Stimulated activated CD8-positive, alpha-beta memory T cell treated with anti-CD3 and anti-CD28 coated beads, Interleukin-7, amount 100 ng/mL, for 24 hours (primary cell): ENCODE measurements at places on chromosomes 7 and 10.

- no peak for DNase-seq
These were observed 23.7 kb upstream of the CDH23 start for GRCh38 chr10:71372882-71373495.

GRCh38 chr7:82444220-82444909 is 788 bp upstream of the CACNA2D1 start:
- DNase-seq, result no peak

GRCh38 chr10:70557086-70557845 is 45.3 kb downstream of the PRF1 start:
- no peak for DNase-seq

DNA sequence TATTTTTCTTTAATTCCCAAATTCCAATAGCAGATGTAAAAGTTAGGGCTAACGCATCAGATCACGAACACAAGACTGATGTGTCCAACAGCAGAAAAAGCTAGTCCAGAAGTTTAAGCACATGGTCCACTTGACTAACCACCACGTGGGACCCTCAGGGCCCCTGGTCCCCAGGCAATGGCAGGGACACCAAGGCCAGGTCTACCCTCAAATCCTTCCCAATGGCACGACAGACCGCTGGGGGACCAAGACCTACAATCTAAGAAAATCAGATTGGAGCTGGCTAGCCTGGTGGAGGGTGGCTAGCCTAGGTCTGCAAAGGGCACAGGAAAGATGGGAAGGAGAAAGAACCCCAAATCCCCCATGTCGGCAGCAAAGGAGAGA is 1.5 kb downstream of the GIGYF1 start:
- DNase-seq, result no peak
